ENCODE measurements at places on chromosomes 4 and X.

GRCh38 chr4:48467442-48467841 is 15.7 kb upstream of the SLC10A4 start:
- DNase-seq, result no peak

DNA sequence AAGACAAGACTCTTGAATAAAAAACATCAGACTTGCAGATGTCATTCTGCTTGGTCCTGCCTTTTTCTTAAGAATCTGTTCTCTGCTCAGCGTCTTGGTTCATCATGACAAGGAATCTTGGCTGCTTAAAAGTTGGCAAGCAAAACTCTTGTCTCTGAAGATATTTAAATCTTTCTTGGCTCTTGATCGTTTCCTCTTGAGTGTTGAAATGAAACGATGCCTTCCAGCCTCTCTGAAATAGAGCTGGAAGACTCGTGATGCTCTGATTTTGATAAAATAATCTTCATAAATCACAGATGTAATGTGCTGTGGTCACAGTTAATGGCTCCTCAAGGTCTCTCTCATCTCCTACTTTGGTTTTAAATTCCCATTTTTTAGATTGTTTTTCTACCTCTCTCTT is 39.9 kb upstream of the TMEM192 start:
- no peak for DNase-seq

GRCh38 chr4:26279446-26279845 is 41.4 kb upstream of the RBPJ start:
- no peak for DNase-seq

DNA sequence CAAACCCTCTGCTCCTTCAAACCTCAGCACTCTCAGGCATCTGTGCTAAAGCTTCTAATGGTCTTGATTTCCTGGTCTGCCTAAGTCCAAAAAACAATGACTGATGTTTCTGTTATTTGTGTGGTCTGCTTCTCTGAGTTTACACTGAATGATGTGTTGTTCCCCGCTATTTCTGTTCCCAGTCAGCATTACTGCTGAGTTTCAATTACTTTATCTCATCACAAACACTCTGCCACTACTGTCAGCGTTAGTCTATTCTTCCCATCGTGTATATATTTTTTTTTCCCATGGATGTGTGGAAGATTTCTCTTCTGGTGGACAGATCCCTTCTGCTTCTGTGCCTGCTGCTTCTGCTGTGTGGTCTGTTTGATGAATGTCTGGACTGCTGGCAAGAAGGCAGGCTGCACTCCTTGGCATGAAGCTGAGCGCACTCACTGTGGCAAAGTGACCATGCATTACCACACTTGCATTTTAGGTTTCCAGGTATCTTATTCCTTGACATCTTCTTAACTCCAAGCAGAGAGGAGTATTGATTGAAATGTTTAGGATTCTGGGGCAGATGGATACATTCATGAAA is 106.9 kb upstream of the PAQR3 start:
- no peak for DNase-seq

DNA sequence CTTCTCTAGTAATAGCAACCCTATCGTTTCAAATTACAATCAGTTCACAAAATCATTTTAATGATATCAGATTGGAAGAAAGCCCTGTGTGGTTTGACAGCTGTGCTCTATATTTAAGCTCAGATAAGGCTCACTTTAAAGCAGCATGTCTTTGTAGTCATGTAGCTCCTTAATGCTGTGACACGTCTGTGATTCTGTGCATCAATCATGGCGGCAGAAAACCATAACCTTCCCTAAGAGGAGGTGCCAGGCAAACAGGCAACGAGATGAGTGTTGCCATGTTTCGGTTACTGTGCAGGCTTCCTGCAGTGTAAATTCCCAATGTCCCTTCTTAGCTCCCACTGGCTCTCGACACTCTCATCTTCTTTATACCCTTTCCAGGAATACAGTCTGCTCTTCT is 212.7 kb downstream of the GRID2 start:
- no peak for DNase-seq

DNA sequence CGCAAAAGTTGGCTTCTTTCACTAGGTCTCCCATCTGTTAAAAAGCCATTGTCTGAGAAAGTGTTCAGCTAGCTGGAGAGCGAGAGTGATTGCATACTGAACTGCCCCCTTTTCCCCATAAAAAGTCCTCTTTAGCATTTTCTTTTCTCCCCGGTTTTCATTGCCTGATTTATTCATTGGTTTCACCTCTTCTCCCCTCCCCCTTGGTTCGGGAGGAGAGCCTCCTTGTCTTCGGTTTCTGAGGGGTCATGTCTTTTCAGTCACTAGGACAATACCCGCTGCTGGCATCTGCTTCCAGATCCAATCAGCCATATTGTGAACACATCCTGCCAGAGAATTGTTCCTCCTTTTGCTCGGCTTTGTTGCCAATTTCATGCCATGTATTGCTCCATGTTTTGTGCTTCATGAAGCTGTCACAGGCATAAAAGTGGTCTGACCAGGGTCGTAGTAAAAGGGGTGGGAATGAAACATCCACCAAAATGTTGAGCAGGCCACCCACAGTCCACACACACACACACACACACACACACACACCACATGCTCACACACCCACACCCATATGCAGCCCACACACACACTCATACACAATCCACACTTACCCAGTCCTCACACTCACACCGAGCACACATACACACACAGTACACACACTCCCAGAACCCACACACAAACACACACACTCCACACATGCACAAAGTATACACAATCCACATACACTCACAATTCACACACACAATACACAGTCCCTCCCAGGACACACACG is 136.0 kb downstream of the NKX6-1 start:
- no peak for DNase-seq

DNA sequence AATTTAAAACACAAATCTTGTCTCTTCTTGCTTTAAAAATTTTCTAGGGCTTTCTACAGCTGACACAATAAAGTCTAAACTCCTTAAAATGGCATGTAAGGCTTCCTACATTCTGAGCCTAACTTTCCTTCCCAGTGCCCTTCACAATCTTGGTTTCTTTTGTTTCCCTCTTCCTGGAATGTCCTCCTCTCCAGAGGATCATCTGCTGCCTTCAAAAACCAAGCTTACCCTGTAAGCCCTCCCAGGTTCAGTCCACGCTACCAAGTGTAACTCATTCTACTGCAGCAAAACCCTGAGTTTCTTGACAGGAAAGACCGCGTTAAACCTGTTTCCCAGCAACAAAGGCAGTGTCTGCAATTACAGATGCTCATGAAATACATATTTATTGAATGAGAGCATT is 91.3 kb downstream of the SHISA3 start:
- DNase-seq, result no peak

- no peak for DNase-seq
Observed at GRCh38 chr4:4824232-4824631, 35.2 kb upstream of the MSX1 start.
